Esophagus mucosa (tissue), 1 donor: ENCODE measurements at places on chromosomes 7 and 10. TPM values are rescaled to one million over a fixed set of nuclear protein-coding genes. Genes with fewer than 3 reads are reported as not detected.

HOXA7 gene
- total RNA-seq = 5.2 TPM

DNA sequence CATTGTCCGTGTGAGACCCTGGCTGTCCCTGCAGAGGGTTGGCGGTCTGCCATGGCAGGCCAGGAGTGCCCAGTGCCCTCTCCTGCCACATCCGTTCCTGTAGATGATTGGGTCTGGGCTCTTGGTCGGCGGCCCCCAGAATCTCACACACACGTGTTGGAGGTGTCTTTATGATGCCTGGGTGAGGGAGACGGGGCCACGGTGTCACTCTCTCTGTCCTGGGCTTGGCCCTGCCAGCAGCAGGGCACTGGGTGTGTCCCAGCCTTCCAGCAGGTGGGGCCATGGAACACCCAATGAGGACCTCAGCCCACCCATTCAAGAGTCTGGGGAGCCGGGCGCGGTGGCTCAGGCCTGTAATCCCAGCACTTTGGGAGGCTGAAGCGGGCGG, 30.2 kb downstream of the UNC5B start:
- no peak for ATAC-seq

GRCh38 chr10:30433306-30433729, 666 bp upstream of the MAP3K8 start:
- peak; percentile 54 for ATAC-seq

DNA sequence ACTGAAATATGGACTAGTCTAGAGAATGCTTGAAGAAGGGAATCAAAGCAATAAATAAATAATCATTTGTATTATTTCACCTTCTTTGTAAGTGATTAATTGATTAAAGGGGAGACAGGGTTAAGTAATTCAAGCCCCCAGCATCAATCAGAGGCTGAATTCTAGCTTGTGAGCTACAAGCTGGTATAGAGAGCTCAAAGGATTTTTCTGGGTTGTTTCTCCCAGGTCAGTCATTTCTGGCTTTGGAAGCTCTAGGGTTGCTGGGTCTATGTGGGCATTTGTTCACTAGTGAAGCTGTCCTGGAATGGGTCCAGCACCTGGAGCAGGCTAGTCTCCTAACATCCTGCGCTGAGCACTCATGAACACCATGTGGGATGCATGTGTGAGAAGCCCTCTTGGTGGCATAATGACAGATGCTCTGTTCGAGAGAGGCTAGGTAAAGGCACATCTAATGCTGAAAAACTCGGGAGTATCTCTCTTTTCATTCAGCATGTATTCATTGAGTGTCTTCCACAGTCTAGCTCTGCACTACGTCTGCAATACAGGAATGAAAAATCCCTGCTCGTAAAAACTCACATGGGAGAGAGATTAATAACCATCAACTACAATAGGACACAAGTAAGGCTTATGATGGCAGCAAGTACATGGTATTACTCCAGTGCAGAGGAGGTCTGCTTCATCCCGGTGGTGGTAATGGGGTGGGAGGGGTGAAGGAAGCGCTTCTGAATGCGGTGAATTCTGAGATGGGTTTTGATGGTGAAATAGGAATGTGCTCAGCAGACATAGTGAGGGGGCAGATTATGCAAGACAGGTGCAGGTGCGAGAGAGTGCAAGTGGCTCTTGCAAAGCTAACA, 68.0 kb upstream of the NRP1 start:
- no peak for ATAC-seq

DNA sequence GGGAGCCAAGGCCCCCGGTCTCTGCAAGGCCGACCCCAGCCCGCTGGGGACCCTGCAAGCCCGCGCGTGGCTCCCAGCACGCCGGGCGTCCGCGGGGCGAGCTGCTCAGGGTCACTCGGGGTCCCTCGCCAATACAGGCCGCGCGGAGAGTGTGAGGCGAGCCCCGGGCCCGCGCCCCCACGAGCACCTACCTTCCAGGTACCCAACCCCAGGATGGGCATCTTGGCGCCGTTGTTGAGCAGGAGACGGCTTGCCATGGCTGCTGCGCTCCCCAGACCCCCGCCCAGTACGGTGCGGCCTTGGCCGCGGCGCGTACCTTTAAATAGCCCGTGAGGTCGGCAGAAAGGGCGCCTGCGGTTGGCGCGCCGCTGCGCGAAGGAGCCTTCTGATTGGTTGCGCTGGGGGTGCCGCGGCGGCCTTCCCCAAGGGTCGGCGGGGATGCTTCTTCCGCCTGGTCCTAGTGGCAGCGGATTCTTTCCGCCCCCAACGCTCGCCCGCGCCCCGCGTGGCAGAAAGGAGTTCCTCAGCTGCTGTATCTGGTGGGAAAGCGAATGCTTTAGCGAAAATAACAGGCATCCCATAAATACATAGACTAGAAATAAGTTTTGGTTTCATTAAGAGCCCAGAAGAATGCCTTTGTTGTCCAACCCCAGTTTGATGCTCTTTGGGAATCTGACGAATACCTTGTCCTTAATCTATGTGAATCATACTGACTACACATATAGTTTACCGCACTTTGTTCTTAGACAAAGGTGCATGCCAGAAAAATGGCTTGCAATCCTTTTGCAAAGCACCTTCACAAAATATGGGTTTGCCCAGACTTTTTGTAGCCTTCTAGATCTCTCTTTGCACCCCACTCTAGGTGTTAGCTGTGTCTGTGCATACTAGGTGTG, at the start of gene AKR1B1:
TSS of gene AKR1B1 (minus strand) at position 295 of the 893 bp plus-strand sequence. CDS start at position 257, 38 bp downstream.
- ATAC-seq = peak; percentile 93

DNA sequence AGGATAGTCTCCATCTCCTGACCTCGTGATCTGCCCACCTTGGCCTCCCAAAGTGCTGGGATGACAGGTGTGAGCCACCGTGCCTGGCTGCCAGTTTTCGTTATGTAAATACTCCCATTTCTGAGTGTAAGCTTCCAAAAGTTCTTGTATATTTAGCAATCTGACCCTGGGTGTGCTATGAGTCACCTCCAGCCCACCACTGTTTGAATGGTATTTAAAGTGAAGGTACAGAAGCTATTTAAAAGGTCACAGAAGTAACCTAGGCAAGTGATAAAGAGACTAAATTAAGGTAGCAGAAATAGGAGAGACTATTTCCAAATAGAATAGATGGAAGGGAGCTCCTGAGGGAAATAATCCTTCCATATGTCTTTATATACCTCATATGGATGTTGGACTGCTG, 3.9 kb upstream of the ANKRD7 start:
- no peak for ATAC-seq
